ENCODE measurements at places on chromosomes 5 and 9. TPM values are rescaled to one million over a fixed set of nuclear protein-coding genes. Genes with fewer than 3 reads are reported as not detected.

GRCh38 chr9:29212397-29213387, 1639.4 kb upstream of the C9orf72 start:
- no peak for DNase-seq

DNA sequence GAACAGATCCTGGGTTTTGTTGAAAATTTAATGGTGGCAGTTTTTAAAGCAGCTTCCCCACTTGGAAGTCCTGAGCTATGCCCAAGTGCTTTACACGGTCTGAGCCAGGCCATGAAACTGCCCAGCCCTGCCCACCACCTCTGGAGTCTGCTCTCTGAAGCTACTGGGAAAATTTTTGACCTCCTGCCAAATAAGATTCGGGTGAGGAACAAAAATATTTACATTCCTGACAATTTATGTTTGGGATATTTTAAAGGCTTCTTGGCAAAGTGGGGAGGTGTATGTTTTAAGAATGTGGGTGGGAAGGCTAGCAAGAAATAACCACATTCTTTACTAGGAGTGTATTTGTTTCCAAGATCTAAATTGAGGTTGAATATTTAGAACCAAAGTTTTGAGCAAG, 50.0 kb downstream of the HACD4 start:
- no peak for DNase-seq

GRCh38 chr5:153469423-153469822, 21.0 kb upstream of the GRIA1 start:
- no peak for DNase-seq

DNA sequence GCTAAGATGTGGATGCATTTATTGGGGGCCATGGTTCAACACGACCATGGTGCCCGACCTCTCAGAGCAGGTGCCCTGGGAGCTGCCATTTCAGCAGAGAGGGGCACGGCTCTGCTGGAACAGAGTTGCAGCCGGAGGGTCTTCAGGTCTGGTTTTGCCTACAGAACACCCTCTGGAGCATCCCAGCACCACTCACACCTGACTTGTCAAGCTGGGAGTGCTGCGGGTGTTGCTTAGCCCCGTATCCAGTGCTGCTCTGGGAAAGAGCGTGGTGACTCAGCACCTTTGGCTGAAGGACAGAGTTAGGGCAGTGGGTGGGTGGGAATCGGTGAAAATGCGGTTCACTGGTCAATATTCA, 36.5 kb upstream of the IRX4 start:
- DNase-seq: no peak

The ZNF883 gene
- 1.1 TPM for total RNA-seq

Data from activated naive CD8-positive, alpha-beta T cell treated with anti-CD3 and anti-CD28 coated beads, Interleukin-2, amount 10 ng/mL, durations not matched to agents 7 days and 5 days (primary cell).